Activated T-helper 1 cell treated with anti-CD3 and anti-CD28 coated beads, Interleukin-2, amount 50 U/mL, for 16 hours (primary cell): ENCODE measurements at places on chromosomes 1 and 21.

GRCh38 chr1:39567302-39567701 is 9.3 kb downstream of the PABPC4 start:
- DNase-seq: no peak

- no peak for DNase-seq
Measured at GRCh38 chr1:119713749-119714456, 2.2 kb downstream of the PHGDH start.

- no peak for DNase-seq
Measured at GRCh38 chr1:10597492-10598388, 123.0 kb downstream of the PEX14 start.

- DNase-seq: no peak
Measured at GRCh38 chr1:81811757-81812371, 11.1 kb downstream of the ADGRL2 start.

- DNase-seq: no peak
Measured at GRCh38 chr1:82542766-82543165, 742.0 kb downstream of the ADGRL2 start.

GRCh38 chr1:182235952-182236650 is 155.5 kb downstream of the GLUL start:
- no peak for DNase-seq

GRCh38 chr1:167492481-167492910 is 25.8 kb downstream of the CD247 start:
- DNase-seq: no peak

- DNase-seq: no peak
Measured at GRCh38 chr1:62398377-62398776, 38.5 kb upstream of the USP1 start.

DNA sequence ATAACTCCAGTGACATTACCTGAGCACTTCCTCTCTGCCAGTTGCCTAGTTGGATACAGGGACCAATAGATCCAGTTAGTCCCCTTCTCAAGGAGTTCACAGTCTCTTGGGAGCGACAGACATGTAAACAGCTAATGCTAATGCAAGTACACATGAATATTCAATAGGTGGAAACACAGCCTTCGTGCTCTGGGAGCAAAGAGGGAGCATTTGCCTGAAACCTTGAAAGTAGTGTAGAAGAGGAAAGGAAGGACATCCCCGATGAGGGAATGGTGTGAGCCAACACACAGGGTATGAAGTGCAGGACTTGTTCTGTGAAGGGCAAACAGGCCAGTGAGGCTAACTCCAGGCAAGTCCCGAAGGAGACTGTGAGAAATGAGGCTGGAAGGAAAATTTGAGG is 3.8 kb upstream of the TMEM222 start:
- DNase-seq: no peak

DNA sequence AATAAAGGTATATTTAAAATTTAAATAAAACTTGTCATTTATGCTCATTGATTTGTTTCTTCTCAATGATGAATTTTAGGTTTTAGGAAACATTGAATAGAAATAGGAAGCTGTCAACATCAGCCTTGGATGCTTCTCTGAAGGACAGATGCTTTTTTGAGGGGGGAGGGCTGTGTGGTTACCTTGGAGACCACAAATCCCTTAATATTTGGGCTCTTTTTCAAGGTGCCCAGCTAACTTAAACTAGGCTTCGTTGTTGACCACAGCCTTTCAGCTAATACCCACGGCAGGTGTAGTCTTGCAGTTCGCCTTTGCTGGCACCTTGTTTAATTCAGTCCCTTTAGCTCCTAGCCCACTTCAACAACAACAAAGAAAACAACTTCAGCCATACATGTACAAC is 22.5 kb downstream of the TENT5C start:
- DNase-seq: no peak

GRCh38 chr1:20233394-20233793 is 47.1 kb upstream of the PLA2G2C start:
- no peak for DNase-seq

DNA sequence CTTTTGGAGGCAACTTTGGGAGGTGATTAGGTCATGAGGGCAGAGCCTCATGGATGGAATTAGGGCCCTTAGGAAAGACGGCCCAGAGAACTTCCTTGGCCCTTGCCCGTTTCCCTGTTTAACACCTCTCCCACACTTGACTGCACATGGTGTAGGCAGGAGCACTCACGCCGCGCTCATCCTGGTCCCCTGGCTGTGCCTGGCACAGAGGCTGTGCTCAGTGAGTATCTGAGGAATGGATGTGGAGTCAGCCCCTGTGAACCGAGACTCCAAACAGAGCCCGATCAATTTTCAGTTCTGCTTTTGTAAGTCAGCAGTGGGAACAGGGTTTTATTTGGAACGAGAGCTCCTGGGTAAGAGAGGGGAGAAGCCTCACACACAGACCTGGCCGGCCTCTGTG is 29.8 kb upstream of the ETV3 start:
- no peak for DNase-seq

GRCh38 chr1:227948493-227949260 is 945 bp upstream of the WNT9A start:
- DNase-seq: no peak

- DNase-seq: no peak
Measured at GRCh38 chr1:203017692-203018091, 8.6 kb upstream of the PPFIA4 start.
